ENCODE measurements at places on chromosomes 11 and 22. TPM values are rescaled to one million over a fixed set of nuclear protein-coding genes. Genes with fewer than 3 reads are reported as not detected.

DNA sequence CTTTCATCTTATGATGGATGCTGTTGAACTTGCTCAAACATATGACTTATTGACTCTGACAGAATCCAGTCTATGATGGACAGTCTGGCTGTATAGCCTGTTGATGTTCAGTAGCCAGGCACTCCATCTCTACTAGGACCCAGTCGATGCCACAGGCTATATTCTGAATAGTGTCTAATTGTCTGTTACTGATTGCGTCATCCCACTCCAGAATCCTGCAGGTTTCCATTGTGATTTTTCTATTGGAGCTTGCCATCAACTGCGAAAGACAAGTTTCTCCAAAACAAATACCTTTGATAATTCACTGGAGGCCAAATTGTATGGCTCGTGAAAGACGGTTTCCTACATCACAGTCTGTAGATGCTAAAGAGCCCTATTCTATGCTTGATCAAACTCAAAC is 481.7 kb upstream of the CHORDC1 start:
- H3K4me1 ChIP-seq: peaks cover 7% of the 10 kb centered on the region
- no peaks in the 10 kb centered on the region for H3K27me3 ChIP-seq
- no peaks in the 10 kb centered on the region for H3K36me3 ChIP-seq

GRCh38 chr22:21974058-21974649 is 8.4 kb downstream of the TOP3B start:
- H3K27me3 ChIP-seq: no peaks in the 10 kb centered on the region
- no peak overlapping the region for H3K27ac ChIP-seq
- H3K4me1 ChIP-seq: no peaks in the 10 kb centered on the region
- no peak for DNase-seq
- H3K4me3 ChIP-seq: no peak overlapping the region

- H3K27me3 ChIP-seq: no peaks in the 10 kb centered on the region
- H3K36me3 ChIP-seq: no peaks in the 10 kb centered on the region
Observed at GRCh38 chr11:17550450-17551346, 3.6 kb downstream of the OTOG start.

GRCh38 chr11:45171550-45171949 is 25.1 kb downstream of the PRDM11 start:
- no peaks in the 10 kb centered on the region for H3K36me3 ChIP-seq
- peaks cover 15% of the 10 kb centered on the region for H3K4me1 ChIP-seq
- H3K27me3 ChIP-seq: no peaks in the 10 kb centered on the region

GRCh38 chr11:73359930-73360742 is 16.1 kb upstream of the RELT start:
- H3K27me3 ChIP-seq: no peaks in the 10 kb centered on the region
- no peak overlapping the region for H3K4me3 ChIP-seq
- DNase-seq: peak; percentile 57

DNA sequence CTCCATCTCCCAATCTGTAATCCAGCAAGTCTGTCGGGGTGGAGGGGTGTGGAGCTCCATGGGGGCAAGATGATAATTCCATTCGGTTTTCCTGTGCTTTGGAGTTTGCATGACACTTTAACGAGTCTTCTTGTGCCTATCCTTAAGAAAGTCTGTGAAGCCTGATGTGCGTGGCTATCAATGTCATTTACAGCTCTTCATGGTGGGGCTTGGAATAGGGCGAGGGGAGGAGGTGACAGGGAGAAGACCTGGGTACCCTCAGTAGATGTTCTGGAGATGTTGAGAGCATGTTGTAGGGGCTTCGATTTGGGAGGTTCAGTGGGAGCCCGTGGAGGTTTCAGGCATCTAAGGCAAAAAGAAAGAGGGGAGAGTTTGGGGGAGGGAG is 579 bp upstream of the PHLDB1 start:
- peaks cover 20% of the 10 kb centered on the region for H3K4me1 ChIP-seq
- peaks cover 45% of the 10 kb centered on the region for H3K27me3 ChIP-seq
- H3K36me3 ChIP-seq: peaks cover 5% of the 10 kb centered on the region
- no peak overlapping the region for H3K27ac ChIP-seq
- no peak for DNase-seq

- H3K27ac ChIP-seq: no peak overlapping the region
- no peaks in the 10 kb centered on the region for H3K27me3 ChIP-seq
- DNase-seq: no peak
- H3K4me1 ChIP-seq: peaks cover 6% of the 10 kb centered on the region
Observed at GRCh38 chr11:33685082-33685481, 15.5 kb downstream of the C11orf91 start.

- H3K27me3 ChIP-seq: no peaks in the 10 kb centered on the region
- no peak for DNase-seq
- H3K27ac ChIP-seq: no peak overlapping the region
- H3K4me1 ChIP-seq: peaks cover 18% of the 10 kb centered on the region
- no peak overlapping the region for H3K4me3 ChIP-seq
Observed at GRCh38 chr11:57357856-57358255, 19.7 kb downstream of the P2RX3 start.

DNA sequence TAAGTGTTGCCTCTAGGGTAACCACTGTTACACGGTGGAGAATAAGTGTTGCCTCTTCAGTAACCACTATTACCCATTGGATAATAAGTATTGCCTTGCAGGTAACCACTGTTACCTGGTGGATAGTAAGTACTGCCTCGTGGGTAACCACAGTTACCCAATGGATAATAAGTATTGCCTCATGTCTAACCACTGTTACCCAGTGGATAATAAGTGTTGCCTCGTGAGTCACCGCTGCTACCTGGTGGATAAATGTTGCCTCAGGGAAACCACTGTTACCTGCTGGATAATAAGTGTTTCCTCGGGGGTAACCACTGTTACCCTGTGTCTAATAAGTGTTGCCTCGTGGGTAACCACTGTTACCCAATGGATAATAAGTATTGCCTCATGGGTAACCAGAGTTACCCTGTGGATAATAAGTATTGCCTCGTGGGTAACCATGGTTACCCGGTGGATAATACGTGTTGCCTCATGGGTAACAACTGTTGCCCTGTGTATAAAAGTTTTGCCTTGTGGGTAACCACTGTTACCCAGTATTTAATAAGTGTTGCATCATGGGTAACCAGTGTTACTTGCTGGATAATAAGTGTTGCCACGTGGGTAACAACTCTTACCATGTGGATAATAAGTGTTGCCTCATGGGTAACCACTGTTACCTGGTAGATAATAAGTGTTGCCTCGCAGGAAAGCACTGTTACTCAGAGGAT is 12.3 kb upstream of the NXPE4 start:
- no peak overlapping the region for H3K4me3 ChIP-seq
- no peak for DNase-seq
- no peaks in the 10 kb centered on the region for H3K4me1 ChIP-seq

DNA sequence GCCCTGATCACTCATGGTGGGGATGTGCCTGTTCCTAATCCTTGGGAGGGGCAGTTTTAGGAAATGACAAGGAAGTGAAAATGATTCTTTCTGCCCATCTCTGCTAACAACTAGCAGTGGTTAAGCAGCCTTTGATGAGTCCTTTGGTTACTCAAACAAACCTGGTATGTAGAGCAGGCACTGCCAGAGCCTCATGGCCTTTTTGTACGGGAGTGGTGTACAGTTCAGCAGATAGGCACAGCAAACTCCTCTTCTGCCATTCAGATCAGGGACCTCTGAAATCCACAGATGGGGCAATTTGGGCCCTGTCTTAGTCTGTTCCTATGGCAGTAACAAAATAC is 66.2 kb downstream of the FZD4 start:
- no peak for DNase-seq
- H3K27ac ChIP-seq: no peak overlapping the region
- H3K27me3 ChIP-seq: no peaks in the 10 kb centered on the region
- no peak overlapping the region for H3K4me3 ChIP-seq

DNA sequence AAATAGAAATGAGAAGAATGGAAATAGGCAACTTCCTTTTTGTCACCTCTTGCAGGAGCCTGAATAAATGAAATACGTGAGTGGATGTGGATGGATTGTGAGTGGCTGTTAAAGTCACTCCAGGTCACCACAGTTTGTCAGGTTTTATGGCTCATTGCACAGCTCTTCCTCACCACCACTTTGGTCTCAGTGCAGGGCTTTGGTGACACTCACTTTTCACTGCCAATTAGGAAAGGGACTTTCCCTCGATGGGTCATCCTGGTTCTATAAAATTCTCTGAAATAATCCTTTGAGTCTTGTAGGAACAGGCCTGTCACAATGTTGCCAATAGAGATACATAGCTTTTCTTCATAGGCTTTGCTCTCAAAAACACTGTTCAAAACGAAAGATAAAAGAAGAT is 172.4 kb upstream of the C11orf87 start:
- no peaks in the 10 kb centered on the region for H3K36me3 ChIP-seq
- no peak for DNase-seq
- no peaks in the 10 kb centered on the region for H3K27me3 ChIP-seq
- no peak overlapping the region for H3K27ac ChIP-seq

GRCh38 chr11:5923427-5923776 is 18.6 kb upstream of the OR56A3 start:
- no peak for DNase-seq
- no peak overlapping the region for H3K27ac ChIP-seq
- H3K4me3 ChIP-seq: no peak overlapping the region
- no peaks in the 10 kb centered on the region for H3K27me3 ChIP-seq

DNA sequence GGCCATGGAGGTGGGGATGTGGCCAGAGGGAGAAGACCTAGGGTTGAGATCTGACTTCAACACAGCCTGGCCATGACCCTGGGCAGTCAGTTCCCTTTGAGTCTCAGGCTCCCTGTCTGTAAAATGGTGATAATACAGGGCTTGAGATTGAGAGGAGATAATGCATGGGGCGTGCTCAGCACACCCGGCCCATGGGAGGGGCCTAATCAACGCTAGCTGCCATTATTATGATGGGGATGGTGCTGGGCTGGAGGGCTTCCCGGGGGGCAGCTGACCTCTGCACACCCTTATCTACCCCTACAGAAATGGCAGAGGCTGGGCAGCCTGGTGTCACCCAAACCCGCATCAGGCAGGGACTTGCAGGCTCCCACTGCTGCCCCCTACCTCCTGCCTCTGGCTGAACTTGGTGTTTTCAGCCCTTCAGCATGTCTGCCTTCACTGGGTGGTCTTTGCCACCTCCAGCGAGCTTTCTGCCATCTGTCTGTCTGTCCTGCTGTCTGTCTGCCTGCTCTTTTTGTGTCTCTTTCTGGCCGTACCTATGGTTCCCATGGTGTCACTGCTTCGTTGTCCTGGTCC is 84.5 kb downstream of the CACNA1I start:
- no peaks in the 10 kb centered on the region for H3K4me1 ChIP-seq
- DNase-seq: no peak
- no peak overlapping the region for H3K27ac ChIP-seq
- no peaks in the 10 kb centered on the region for H3K27me3 ChIP-seq
- H3K4me3 ChIP-seq: no peak overlapping the region

GRCh38 chr11:128553662-128554362 is 33.5 kb downstream of the ETS1 start:
- peaks cover 36% of the 10 kb centered on the region for H3K27me3 ChIP-seq
- H3K36me3 ChIP-seq: no peaks in the 10 kb centered on the region
- DNase-seq: peak; percentile 93
- no peak overlapping the region for H3K27ac ChIP-seq
- H3K4me3 ChIP-seq: no peak overlapping the region

LINC01488 gene
- total RNA-seq: 1.6 TPM

MS4A7 gene
- not detected for total RNA-seq

CHRM1 gene
- total RNA-seq: 1.3 TPM

GRCh38 chr22:37044634-37045625 is 6.6 kb upstream of the KCTD17 start:
- no peak overlapping the region for H3K4me3 ChIP-seq
- no peaks in the 10 kb centered on the region for H3K4me1 ChIP-seq

- no peak overlapping the region for H3K4me3 ChIP-seq
- peaks cover 13% of the 10 kb centered on the region for H3K4me1 ChIP-seq
- peaks cover 9% of the 10 kb centered on the region for H3K27me3 ChIP-seq
Observed at GRCh38 chr22:19840955-19841640, 13.6 kb downstream of the GNB1L start.

ELFN2 gene
- total RNA-seq: 0.11 TPM

RBFOX2 gene
- total RNA-seq: 339 TPM

DNA sequence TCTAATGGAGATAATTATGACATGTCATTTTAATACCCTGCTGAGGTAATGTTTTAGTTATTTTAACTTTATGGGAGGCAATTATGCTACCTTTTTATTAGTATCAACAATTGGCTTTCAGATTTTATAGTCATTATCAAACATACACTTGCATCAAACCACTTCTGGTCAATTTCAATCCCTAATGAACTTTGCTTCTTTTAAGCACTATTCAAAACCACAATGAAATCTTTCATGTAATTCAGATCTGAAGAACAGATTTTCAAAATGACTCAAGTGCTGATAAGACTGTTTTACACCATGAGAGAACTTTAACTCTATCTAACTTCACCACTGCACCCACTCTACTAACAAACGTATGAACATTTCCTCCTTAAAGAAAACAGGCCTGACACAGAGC is 25.9 kb upstream of the CCDC34 start:
- no peaks in the 10 kb centered on the region for H3K27me3 ChIP-seq
- peaks cover 14% of the 10 kb centered on the region for H3K36me3 ChIP-seq
- H3K27ac ChIP-seq: peak overlapping the region; percentile 94
- H3K4me3 ChIP-seq: no peak overlapping the region
- peaks cover 78% of the 10 kb centered on the region for H3K4me1 ChIP-seq

- H3K27ac ChIP-seq: no peak overlapping the region
- peak; percentile 72 for DNase-seq
- H3K36me3 ChIP-seq: no peaks in the 10 kb centered on the region
- no peaks in the 10 kb centered on the region for H3K4me1 ChIP-seq
- H3K4me3 ChIP-seq: peak overlapping the region; percentile 22
Observed at GRCh38 chr22:31676700-31677099, 14.7 kb upstream of the PISD start.

DNA sequence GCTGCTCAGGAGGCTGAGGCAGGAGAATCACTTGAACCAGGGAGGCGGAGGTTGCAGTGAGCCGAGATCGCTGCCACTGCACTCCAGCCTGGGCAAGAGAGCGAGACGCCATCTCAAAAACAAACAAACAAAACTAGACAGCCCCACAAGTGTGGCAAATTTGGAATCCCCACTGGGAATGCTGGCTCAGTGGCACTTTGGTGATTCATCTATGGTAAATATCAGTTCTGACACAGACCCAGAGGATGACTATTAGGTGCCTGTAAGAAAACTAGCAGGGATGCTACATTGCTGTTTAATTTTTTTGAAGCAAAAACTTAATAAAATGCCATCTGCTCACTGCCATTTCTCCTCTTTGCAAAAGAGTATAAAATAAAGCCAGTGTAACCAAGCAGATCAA is 107.9 kb downstream of the NAT10 start:
- no peaks in the 10 kb centered on the region for H3K36me3 ChIP-seq
- DNase-seq: no peak
- no peak overlapping the region for H3K4me3 ChIP-seq
- H3K27me3 ChIP-seq: no peaks in the 10 kb centered on the region
- no peak overlapping the region for H3K27ac ChIP-seq

- no peaks in the 10 kb centered on the region for H3K27me3 ChIP-seq
- no peak for DNase-seq
- peaks cover 46% of the 10 kb centered on the region for H3K4me1 ChIP-seq
Observed at GRCh38 chr22:46350121-46350520, 14.6 kb downstream of the TRMU start.

MUC2 gene
- total RNA-seq: 0.03 TPM
